ENCODE measurements at places on chromosomes 12 and 14. TPM values are rescaled to one million over a fixed set of nuclear protein-coding genes. Genes with fewer than 3 reads are reported as not detected.

GRCh38 chr14:57834961-57835360 is 30.9 kb downstream of the SLC35F4 start:
- no peak for DNase-seq

- DNase-seq = no peak
Measured at GRCh38 chr14:53764846-53765245, 191.8 kb downstream of the BMP4 start.

- DNase-seq = no peak
Measured at GRCh38 chr12:105109465-105110212, 2.1 kb downstream of the WASHC4 start.

DNA sequence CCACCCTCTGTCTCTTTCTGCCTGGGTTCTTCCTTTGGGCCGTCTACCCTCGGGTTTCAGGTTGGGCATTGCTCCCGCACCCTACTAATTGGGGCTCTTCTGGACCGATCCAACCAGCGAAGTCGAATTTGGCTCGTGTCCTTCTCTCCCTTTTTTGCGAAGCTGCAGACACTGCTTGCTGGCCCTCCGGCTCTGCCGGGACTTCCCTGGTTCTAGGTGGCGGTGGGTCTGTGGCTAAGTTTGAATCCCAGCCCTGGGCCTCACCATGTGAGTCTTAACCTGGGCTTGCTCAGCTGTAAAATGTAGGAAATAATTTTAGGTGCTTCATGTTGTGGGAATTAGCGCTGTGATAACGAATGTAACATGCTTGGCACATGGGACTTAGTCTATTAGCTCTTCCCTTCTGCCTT is 418 bp upstream of the CISTR start:
- DNase-seq = no peak

DNA sequence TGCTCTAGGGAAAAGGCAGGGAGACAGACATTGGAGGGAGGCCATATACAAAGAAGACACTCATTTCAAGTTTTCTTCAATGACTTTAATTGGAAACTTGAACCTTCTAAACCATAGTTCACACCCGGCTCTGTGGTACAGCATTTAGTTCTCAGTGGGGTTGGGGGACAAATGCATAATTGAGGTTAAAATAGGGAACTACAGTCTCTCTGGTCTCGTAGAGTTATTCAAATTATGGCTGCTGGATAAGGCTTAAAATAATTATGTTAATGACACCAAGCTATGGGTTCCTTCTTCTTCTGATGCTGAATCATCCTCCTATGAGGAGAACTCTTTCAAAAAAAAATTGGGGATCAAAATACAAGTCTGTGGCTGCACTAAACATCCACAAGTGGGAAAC is 3.8 kb upstream of the RPAP3 start:
- DNase-seq = no peak

- no peak for DNase-seq
Measured at GRCh38 chr14:81303258-81303935, 82.6 kb upstream of the GTF2A1 start.

- no peak for DNase-seq
Measured at GRCh38 chr14:65281991-65282895, 130.3 kb upstream of the FUT8 start.

DNA sequence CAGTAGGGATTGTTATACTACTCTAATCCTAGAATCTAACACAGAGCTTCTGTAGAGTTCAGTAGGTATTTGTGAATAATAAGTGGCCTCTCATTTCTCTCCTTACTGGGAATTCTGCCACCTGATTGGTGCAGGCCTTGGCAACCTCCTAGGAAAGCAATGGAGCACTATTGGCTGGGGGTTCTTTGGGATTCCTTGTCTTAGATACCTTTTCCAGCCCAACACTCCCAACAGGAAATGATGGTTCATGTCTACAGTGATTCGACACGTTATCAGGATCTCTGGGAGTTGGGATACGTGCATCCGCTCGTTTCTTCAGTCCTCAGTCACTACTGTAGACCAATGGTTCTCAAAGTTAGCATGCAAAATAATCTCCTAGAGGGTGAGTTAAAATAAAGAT is 67.4 kb downstream of the ELK3 start:
- peak; percentile 68 for DNase-seq

GRCh38 chr12:84502907-84503787 is 409.5 kb downstream of the SLC6A15 start:
- DNase-seq = peak; percentile 66

Gene CCDC77
- total RNA-seq = 6.3 TPM

Gene FOXG1
- not detected for total RNA-seq

Gene SPRYD4
- 1.8 TPM for total RNA-seq

Gene SLC38A4
- total RNA-seq = 1.1 TPM

Gene OR4K1
- not detected for total RNA-seq

Gene RNF10
- 127 TPM for total RNA-seq

Gene CELA1
- not detected for total RNA-seq

Measured in lung microvascular endothelial cell (primary cell).